ENCODE measurements at places on chromosomes 2 and 18.

GRCh38 chr2:96970910-96971309 is 15.5 kb downstream of the FAM178B start:
- no peak for DNase-seq

GRCh38 chr2:240524963-240525718 is 32.6 kb downstream of the ANKMY1 start:
- DNase-seq = no peak

GRCh38 chr2:209685963-209686362 is 85.7 kb upstream of the UNC80 start:
- no peak for DNase-seq

DNA sequence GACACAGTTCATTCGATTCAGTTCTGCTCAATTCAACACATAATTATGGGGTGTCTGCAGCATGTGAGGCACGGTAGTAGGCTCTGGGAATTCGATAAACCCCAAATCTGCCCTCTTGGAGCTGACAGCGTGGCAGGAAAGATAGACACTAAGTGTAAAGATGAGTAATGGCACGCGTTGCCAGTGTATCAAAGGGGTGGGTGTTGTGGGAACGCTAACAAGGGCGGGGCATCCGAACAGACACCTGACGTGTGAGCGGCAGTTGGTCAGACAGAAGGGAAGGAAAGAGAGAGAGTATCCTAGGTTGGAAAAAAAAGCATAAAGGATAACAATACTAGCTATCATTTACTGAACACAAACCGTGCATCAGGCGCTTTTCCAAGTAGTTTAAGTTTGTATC is 125.7 kb upstream of the HAAO start:
- DNase-seq = no peak

DNA sequence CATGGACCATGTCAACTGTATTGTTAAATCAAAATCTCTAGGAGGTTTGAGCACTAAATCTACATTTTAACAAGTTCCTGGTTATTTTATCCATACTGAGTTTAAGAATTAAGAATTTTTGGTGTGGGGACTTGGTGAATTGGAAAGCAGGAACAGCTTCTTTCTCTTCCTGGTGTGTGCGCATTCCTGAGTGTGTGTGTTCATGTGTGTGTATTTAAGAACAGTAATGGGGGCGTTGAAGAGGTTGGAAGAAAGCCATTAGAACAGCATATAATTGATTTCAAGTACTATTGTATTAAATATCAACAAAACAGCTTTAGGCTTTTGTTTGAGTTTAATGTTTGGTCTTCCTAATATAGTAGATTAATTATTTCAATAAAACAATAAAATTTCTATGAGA is 801.3 kb upstream of the ID2 start:
- no peak for DNase-seq

- DNase-seq = no peak
Measured at GRCh38 chr18:40607542-40608148, 1347.4 kb upstream of the PIK3C3 start.

GRCh38 chr2:59540864-59541263 is 1012.6 kb downstream of the BCL11A start:
- DNase-seq = no peak
